ENCODE measurements at places on chromosomes 16 and 17.

- DNase-seq: no peak
Observed at GRCh38 chr17:81315885-81316391, 20.8 kb upstream of the SLC38A10 start.

DNA sequence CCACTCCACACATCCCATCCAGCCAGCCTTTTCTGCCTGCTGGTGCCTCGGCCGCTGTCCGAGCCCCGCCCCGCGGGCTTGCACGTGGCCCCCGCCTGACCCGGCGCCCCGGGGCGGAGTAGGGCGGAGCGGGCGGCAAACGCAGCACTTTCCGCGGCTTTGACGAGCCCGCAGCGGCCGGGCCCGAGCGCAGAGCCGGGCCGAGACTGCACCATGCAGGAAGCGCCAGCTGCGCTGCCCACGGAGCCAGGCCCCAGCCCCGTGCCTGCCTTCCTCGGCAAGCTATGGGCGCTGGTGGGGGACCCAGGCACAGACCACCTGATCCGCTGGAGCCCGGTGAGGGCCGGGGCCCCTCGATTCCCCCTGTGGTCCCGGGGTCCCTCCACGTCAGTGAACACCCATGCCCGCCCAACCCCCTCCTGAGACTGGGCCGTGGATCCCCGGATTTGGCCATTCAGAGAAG, at the start of gene HSF4:
TSS of gene HSF4 (plus strand) at position 147 of the 463 bp plus-strand sequence. CDS start at position 214, 67 bp downstream.
- DNase-seq: no peak

- DNase-seq: peak; percentile 6
Observed at GRCh38 chr16:19559242-19559910, 3.9 kb downstream of the VPS35L start.

DNA sequence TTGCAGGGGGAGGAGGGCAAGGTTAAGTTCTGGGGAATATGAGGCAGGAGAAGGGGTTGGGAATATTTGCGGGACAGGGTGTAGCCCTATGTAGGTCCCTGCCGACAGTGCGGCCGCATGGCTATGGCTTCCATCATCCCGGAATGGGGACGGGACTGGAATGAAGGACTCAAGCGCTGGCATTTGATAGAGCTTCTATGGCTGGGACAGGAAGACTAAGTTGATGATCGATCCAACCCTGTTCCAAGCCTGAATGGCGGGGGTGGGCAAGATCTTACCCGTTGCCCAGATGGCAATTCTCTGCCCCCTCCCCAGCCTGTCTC, 47.1 kb downstream of the SRCIN1 start:
- DNase-seq: peak; percentile 21

GRCh38 chr17:71302721-71303549, 817.9 kb upstream of the SOX9 start:
- DNase-seq: no peak
